Gastrocnemius medialis (tissue), 4 donors: ENCODE measurements at places on chromosomes 5 and 9. TPM values are rescaled to one million over a fixed set of nuclear protein-coding genes. Genes with fewer than 3 reads are reported as not detected.

DNA sequence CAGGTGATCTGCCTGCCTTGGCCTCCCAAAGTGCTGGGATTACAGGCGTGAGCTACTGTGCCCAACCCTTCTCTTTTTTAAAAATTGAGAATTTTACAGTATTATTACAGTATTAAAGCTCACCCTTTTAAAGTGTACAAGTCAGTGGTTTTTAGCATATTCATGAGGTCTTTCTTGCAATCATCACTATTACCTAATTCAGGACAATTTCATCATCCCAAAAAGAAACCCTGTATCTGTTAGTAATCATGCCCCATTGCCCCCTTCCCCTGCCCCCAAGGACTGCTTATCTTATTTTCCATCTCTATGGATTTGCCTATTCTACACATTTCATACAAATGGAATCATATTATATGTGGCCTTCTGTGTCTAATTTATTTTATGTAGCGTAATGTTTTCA, 22.6 kb upstream of the MEGF9 start:
- H3K4me3 ChIP-seq: no peak overlapping the region
- no peak overlapping the region for H3K27ac ChIP-seq
- no peaks in the 10 kb centered on the region for H3K27me3 ChIP-seq
- no peaks in the 10 kb centered on the region for H3K4me1 ChIP-seq
- H3K36me3 ChIP-seq: no peaks in the 10 kb centered on the region
- DNase-seq: no peak

DNA sequence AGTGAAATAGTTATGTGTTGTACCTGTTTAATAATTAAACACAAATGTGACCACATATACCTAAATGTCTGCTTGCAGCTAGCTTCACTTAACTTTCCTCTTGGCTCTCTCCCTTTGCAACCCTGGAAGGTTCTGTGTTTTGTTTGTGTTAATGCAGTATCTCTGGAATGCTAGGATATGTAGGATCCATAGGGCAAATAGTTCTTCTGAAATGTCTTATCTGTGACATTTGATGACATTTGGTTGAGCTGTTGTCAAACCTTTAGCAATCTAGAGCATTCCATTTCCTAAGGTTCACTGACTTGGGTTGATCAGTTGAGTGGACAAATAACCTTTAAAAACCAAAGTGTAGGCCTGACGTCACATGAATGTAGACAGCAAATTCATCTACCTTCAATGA, 21.8 kb downstream of the CTNNA1 start:
- H3K36me3 ChIP-seq: no peaks in the 10 kb centered on the region
- no peak for DNase-seq
- no peaks in the 10 kb centered on the region for H3K27me3 ChIP-seq
- no peak overlapping the region for H3K4me3 ChIP-seq
- no peak overlapping the region for H3K27ac ChIP-seq
- H3K4me1 ChIP-seq: peaks cover 30% of the 10 kb centered on the region

DNA sequence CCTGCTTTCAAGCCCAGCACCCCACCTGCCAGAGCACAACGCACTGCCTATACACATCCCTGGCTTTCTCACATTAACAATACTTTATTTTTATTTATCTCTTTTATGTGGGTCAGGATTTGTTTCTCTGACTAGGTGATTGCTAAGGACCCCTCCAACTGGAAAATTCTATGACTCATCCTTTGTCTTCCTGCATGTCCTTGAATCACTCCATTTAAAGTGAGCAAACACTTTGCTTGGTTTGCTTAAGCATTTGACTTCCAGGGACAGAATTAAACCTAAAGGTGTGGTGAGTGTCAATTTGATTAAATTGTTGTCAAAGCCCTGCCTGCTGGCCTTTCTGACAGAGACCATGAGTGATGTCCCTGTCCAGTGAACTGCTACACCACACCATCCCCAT, 536.5 kb upstream of the BRINP1 start:
- no peaks in the 10 kb centered on the region for H3K4me1 ChIP-seq
- no peaks in the 10 kb centered on the region for H3K27me3 ChIP-seq
- H3K27ac ChIP-seq: no peak overlapping the region

GRCh38 chr5:79856456-79857055, 134.5 kb downstream of the MTX3 start:
- H3K27me3 ChIP-seq: no peaks in the 10 kb centered on the region
- no peak for DNase-seq
- no peak overlapping the region for H3K4me3 ChIP-seq
- no peaks in the 10 kb centered on the region for H3K36me3 ChIP-seq

DNA sequence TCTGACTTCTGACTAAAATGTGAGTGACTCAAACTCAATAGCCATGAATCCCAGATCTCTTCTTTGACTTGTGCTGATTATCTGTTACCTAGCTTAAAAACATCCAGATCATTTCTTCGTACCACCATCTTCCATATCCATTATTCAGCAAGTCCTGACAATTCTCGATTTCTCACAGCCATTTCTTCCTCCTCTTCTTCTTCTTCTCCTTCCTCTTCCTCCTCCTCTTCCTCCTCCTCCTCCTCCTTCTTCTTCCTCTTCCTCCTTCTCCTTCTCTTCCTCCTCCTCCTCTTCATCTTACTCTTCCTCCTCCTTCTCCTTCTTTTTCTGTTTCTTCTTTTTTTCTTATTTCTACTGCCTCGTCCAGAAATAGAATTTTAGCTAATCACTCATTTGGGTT, 77.0 kb upstream of the MAP1B start:
- no peak overlapping the region for H3K4me3 ChIP-seq
- no peaks in the 10 kb centered on the region for H3K27me3 ChIP-seq
- H3K4me1 ChIP-seq: no peaks in the 10 kb centered on the region
- DNase-seq: no peak

GRCh38 chr5:81848362-81848880, 97.5 kb upstream of the SSBP2 start:
- no peak for DNase-seq
- H3K36me3 ChIP-seq: no peaks in the 10 kb centered on the region
- no peaks in the 10 kb centered on the region for H3K27me3 ChIP-seq
- H3K4me1 ChIP-seq: peaks cover 52% of the 10 kb centered on the region
- H3K4me3 ChIP-seq: no peak overlapping the region

GRCh38 chr5:52856564-52856963, 68.8 kb downstream of the ITGA1 start:
- no peaks in the 10 kb centered on the region for H3K36me3 ChIP-seq
- no peak overlapping the region for H3K4me3 ChIP-seq
- H3K4me1 ChIP-seq: no peaks in the 10 kb centered on the region
- no peak overlapping the region for H3K27ac ChIP-seq
- H3K27me3 ChIP-seq: no peaks in the 10 kb centered on the region

EIF4EBP3 gene
- 38.6 TPM for total RNA-seq

TMEM174 gene
- total RNA-seq: not detected

GARIN3 gene
- not detected for total RNA-seq

DOCK2 gene
- total RNA-seq: 2.1 TPM

MARCHF3 gene
- total RNA-seq: 3.0 TPM

TMC1 gene
- not detected for total RNA-seq

SPATA31E1 gene
- total RNA-seq: not detected

RNF224 gene
- not detected for total RNA-seq
